H4 (cell line): ENCODE measurements at places on chromosomes 3 and 15. TPM values are rescaled to one million over a fixed set of nuclear protein-coding genes. Genes with fewer than 3 reads are reported as not detected.

GRCh38 chr15:69484837-69485236 lies 32.2 kb downstream of the RPLP1 start:
- no peak for DNase-seq

DNA sequence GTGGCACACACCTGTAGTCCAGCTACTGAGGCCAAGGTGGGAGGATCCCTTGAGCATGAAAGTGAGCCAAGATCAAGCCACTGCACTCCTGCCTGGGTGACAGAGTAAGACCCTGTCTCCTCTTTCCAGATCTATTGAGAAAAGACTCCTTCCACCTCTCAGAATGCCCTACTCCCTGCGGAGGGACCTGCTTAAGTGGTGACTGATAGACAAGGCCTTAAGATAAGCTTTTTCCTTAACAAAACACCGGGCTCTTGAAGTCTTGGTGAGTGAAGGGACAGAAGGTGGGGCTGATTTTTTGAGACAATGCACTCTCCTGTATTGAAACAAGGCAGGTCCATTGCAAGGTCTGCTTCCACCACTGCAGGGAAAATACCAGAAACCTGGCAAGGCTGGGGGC lies 338.4 kb upstream of the FRG2C start:
- no peak for DNase-seq

DNA sequence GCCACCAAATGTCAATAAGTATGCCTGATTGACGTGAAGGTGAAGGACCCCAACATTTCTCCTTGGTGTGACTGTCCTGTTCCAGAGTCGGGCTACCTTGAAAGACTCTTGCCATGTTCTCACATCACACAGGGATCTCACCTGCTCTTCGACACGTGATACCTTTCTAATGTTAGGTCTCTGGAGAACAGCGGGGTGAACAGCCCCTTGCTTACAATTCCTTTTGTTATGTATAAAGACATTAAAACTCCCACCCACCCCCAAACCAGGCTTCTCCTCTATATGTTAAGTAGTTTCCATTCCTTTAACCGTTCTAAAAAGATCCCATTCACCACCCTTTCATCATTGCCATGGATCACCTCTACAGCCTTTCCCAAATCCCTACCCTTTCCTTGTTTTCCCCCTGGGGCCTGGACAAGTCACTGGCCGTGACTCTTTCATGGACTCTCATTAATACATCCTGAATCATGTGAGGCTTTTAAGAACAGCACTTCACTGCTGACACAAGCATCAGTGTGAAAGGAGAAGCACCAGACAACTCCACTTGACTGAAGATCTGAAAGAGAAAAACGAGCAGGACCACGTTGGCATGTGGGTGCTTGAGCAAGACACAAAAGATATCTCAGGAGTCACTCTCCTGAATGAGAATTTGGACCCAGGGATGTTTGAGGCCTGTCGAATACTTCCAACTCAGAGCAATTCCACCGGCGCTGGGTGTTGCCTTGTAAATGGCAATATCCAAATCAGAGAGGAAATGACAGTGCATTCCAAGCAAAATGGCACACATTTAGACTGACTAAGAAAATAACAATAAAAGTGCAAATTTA lies 115.0 kb downstream of the FOXP1 start:
- DNase-seq = no peak

DNA sequence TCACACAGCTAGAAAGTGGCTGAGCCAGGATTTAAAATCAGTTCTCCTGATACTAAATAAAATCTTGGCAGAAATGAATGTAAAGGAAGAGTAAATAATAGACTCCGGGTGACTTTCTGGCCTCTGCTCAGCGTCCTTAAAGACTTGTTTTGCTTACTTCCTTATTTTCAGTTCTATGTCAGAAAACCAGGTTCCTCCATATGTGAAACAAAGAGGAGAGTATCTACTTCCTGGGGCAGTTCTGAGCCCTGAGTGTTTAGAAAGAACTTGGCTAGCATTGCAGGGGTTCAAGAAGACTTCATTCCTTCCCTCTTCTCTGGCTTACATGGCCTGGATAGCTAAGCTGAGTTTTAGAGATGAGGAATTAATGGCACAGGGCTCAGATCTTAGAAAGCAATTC lies 222.8 kb upstream of the TLE3 start:
- no peak for DNase-seq

DNA sequence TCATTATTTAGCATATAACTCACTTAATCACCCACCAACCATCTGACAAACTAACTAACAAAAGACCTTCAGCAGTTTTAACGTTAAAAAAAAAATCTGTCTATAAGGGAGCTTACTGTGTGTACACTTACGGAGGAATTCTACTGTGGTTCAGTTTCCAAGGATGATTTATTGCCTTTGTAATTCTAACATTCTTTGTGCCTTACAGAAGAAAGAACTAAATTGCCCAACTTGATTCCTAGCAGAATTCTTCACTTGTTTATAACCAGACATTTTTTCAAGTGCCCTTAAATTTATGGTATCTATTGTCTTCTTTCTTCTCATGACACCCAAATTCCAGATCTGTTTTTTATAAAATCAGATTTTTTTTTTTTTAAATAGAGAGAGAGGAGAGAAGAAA lies 119.7 kb upstream of the IGSF10 start:
- peak; percentile 85 for DNase-seq

GRCh38 chr3:30644615-30645014 lies 38.2 kb downstream of the TGFBR2 start:
- no peak for DNase-seq

GRCh38 chr3:133610031-133610430 lies 36.5 kb downstream of the CDV3 start:
- no peak for DNase-seq

DNA sequence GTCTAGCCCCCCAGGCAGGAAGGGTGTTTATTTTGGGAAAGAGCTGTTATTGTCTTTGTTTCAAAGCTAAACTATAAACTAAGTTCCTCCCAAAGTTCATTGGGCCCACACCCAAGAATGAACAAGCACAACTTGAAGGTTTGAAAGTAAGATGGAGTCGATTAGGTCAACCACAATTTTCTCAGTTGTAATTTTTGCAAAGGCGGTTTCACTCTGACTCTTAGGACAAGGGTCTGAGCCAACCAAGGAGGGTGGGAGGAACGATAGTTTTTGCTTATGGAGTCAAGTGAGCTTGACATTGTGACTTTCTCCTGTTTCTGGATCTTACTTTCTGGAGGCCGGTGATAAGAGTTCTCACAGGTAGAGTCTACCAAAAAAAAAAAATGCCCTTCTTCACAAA lies 5.8 kb upstream of the ZNF770 start:
- no peak for DNase-seq

DNA sequence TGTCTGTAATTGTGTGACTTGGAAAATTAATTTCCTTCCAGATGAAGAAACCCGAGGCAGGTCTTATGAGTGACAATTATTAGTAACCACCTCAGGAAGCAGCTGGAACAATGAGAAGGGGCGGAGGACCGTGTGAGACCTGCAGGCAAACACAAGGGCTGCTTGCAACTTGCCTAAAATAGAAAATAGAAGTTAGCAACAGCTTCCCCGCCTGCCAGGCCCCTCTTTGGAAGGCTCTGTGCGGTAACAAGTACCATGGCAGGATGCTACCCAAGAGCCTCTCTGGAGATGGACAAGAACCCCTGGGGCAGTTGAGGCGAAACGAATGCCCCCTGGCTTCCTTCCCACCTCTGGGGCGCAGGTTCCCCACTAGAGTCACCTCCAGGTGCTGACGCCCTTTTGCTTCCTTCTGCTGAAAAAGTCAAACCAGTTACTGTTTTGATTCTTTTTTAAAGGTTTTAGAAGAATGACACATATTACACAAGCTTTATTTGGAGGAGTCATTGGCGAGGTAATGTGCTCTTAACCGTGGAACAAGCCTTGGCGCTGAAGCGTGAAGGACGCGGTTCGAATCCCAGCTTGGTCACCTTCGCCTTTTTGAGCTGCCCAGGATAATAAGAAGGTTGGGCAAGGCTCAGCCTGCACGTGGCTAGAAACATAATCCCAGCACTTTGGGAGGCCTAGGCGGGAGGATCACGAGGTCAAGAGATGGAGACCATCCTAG lies 47.0 kb upstream of the SYNM start:
- DNase-seq = no peak

The TM6SF1 gene
- total RNA-seq = 0.04 TPM in 1 of 2 replicates, not detected in the other

The RBP2 gene
- not detected in 2 replicates for total RNA-seq

The SYNM gene
- total RNA-seq = 6.6 and 8.0 TPM in 2 replicates

- no peak for DNase-seq
Measured at GRCh38 chr15:75200765-75201615, 692 bp upstream of the C15orf39 start.

DNA sequence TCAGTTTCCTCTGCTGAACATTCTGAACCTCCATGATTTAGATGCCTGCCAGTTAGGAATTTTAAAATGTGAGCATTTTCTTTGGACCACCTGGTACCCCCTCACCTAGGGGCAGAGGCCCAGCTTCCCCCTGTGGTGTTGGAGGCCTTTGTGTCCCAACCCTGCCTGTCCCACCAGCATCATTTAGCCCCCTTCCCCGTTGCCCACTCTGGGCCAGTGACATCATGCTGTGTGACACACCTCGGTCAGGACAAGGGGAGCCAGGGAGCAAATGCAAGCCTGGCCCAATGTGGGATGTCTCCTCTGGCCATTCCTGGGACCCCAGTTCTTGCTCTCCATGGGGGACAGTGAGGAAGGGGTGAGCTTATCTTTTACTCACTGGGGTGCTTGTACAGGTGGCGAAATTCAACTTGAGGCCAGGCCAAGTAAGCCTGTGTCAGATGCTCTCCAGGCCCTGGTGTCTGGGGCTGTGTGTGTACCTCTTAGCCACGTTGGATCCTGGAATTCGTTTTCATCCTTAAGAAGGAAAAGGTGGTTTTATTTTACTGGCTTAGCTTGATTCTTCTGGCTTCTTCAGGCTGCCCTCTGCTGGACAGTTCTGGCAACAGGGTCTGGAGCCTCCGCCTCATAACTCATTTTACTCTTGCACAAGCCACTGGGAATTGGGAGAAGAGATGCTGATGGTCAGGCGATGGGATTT lies 49.7 kb upstream of the MYZAP start:
- peak; percentile 68 for DNase-seq

DNA sequence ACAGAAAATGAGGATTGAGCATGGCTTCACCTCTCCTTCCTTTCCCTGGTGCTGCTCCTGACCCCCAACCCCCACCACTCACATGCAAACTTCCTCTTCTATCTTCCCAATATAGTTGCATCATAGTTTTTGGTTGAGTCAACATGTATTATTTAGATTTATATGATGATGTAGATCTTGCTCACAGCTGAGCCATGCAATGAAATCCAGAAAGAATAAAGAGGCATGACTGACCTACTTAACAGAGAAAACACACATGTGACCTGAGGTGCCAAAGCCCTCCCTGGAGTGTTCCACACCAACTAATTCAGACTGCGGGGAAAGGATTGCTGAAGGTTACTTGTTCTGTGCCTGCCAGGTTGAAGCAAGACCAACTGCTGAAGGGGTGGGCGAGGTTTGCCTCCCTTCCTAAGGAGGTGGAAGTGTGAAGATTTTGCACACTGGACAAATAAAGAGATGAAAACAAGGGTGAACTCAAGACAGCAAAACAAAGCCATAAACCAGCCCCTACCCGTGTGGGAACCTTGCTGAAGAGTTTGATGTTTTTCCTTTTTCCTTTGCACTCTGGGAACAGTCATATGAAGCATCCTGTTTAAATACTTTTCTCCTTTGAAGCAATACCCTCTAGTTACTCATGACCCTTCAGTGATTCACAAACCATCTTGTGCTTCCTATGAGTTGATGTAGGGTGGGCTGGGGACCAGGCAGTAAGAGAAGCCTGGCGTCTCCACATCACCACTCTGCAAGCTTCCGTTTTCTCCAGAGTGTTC lies 155.2 kb upstream of the UBE2E1 start:
- DNase-seq = peak; percentile 13

DNA sequence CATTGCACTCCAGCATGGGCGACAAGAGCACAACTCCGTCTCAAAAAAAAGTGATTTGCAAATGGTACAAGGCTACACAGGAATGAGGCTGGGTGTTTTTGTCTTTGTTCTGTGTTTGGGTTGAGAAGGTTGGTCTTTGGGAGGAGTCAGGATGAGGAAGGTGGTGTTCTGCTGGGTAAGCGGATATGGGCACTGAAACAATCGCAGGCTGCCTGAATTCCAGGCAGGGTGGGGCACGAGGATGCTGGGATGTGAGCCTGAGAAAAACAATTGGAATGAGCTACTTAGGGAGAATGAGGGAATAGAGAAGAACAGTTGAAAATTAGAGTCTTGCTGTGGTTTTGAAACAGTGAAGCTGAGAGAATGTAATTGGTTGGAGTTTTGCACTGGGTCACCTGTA lies 51.6 kb downstream of the ZBTB38 start:
- no peak for DNase-seq

The SUCNR1 gene
- total RNA-seq = 0.70 and 1.2 TPM in 2 replicates

The KLF15 gene
- total RNA-seq = 1.1 and 1.6 TPM in 2 replicates

- no peak for DNase-seq
Measured at GRCh38 chr3:16546186-16547010, 32.9 kb upstream of the RFTN1 start.
